ENCODE measurements at places on chromosomes 12 and 14.

DNA sequence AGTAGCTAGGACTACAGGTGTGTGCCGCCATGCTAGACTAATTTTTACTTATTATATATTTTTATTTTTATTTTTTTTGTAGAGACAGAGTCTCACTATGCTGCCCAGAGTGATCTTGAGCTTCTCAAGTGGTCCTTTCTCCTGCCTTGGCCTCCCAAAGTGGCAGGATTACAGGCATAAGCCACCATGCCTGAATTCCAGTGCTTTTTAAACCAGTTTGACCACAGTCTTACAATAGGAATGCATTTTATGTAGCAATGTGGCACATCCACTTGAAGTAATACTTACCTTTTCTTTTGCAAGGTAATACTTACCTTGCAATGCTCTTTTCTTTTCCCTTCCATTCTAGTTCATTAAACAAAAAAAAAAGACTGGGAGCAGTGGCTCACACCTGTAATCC lies 38.0 kb upstream of the CPM start:
- DNase-seq = no peak

- DNase-seq = no peak
These were observed 31.3 kb upstream of the NR1H4 start for GRCh38 chr12:100442403-100442802.

DNA sequence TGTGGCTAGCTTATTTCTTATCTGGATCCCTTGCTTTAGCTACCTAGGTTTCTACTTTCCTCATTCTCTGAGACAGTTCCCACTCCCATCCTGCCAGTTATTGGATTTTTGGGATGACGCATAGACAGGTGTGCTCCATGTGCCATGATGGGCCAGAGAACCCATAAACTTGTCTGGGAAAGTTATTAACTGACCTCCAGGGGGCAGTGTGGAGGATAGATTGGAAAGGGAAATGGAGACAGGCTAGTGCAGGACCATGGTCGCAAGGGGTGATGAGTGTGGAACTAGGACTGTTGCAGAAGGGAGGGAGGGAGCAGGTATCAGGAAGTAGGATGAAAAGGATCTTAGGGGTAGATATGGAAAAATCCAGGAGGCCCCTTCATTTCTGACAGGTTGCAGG lies 80.3 kb downstream of the ESRRB start:
- no peak for DNase-seq

- DNase-seq = no peak
These were observed 187.5 kb upstream of the DIO3 start for GRCh38 chr14:101373690-101374295.

DNA sequence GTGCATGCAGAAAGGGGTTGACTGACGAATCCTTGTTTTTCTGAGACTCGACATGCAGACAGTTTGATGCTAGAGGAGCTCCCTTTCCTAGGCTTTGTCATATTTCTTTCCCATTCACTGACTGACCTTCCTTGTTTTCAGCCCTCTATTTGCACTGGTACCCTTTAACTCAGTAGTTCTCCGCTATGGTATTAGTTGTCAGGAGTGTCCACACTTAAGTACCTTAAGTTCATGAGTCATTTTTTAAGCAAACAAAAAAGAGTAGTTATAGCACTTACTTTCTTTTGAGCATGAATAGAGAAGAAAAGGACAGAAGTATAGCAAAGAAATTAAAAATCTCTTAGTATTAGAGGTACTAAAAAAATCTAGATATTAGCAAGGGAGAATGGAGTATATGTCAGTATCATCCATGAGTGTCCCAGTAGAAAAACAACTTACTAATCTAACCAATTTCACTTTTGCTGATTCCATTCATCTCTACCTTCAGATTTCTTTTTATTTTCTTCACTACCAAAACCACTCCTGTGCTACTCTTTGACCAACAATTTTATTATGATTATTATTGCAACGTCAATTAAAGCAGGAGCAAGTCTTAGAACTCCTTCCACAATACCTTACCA lies 8.3 kb downstream of the ATP2B1 start:
- DNase-seq = no peak

DNA sequence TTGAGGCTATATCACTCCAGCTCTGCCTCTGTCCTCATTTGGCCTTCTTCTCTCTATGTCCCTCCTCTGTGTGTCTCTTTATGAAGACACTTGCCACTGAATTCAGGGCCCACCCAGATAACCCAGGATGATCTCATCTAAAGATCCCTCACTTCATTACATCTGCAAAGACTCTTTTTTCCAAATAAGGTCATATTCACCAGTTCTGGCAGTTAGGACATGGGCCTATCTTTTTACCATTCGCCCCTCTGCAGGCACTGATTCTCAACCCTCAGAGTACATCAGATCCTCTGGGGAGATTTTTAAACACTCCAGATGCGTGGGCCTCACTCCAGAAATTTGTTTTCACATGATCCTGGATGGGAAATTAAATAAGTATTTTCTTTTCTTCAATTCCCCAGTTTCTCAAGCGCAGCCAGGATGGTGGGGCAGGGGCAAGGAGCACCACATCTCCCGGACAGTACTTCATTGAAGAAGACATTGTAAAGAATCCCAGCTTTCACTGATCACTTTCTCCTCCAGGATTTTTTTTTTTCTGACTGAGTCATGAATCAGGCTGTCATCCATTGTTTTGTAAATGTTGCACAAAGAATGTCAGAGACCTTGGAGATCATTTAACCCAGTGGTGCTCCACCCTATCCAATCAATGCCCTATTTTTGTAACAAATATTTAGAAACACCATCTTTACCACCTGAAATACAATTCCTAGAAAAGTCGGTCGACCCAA lies 27.4 kb downstream of the CRACR2A start:
- DNase-seq = no peak

GRCh38 chr12:89568484-89568883 lies 42.6 kb upstream of the POC1B start:
- DNase-seq = no peak
